H9 (cell line): ENCODE measurements at places on chromosomes 4 and X. TPM values are rescaled to one million over a fixed set of nuclear protein-coding genes. Genes with fewer than 3 reads are reported as not detected.
A peak's percentile ranks its signal among the peaks of the same experiment; 100 is the strongest.

GRCh38 chrX:147917700-147918695, 6.3 kb downstream of the FMR1 start:
- peaks cover 6% of the 10 kb centered on the region; the same call in 1 of the 2 replicates for H3K4me1 ChIP-seq
- no peaks in the 10 kb centered on the region for H3K27me3 ChIP-seq
- peaks cover 6% of the 10 kb centered on the region for H3K36me3 ChIP-seq
- no peak overlapping the region for H3K27ac ChIP-seq
- H3K4me3 ChIP-seq, result no peak overlapping the region
- DNase-seq, result no peak

- peaks cover 76% of the 10 kb centered on the region for H3K36me3 ChIP-seq
- no peaks in the 10 kb centered on the region for H3K27me3 ChIP-seq
- no peak overlapping the region for H3K4me3 ChIP-seq
- no peak for DNase-seq
These were observed 9.8 kb downstream of the AADAT start for GRCh38 chr4:170079981-170080380.

DNA sequence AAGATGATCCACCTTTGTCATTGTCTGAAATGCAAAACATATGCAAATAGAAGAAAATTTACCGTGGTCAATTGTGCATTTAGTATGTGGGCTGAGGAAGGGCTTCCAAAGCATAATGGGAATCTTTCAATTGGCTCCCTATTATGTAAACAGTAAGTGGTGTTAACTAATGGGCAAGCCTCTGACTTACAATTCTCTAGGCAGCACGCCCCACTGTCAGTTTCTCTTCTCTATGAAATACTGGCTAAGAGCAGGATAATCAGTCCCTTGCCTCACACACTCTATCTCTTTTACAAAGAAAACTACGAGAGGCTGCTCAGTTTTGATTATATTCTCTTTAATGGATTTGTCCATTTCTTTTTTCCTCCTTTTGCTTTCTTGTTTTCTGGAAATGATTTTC, 1272.6 kb downstream of the PCDH19 start:
- no peaks in the 10 kb centered on the region for H3K27me3 ChIP-seq
- no peak overlapping the region for H3K27ac ChIP-seq
- no peak for DNase-seq
- H3K36me3 ChIP-seq, result no peaks in the 10 kb centered on the region

DNA sequence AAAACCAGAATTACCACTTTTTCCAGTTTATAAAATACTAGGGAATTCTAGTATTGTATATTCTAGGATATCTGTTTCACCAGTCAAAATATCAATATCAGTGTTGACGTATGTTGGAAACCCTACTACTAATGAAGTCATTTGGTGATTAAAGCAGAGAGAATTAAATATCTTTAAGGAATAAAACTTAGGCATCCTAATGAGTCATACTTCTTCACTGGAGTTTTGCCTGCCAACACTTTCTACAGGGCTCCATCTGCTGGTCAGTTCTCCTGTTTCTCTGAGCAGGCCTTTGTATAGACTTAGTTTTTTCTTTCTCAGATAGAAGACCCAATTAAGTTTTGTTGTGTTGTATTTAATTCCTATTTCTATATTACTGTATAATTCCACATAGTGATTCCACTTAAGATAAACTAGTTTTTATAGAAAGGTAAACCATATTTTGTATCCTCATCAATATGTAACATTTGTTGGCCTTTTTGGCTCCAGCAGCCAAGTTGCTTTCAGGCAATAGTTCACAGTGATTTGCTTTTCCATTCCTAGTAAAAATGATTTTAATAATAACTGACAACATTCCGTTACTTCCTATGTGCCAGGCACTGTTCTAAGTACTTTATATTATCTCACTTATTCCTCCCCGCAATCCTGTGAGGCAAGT, 3.5 kb downstream of the AP1AR start:
- no peak overlapping the region for H3K27ac ChIP-seq
- H3K4me3 ChIP-seq, result no peak overlapping the region
- H3K4me1 ChIP-seq, result 0 out of 2 replicates have a peak, but pooled peaks cover 2% of the 10 kb centered on the region
- DNase-seq, result peak; percentile 42
- H3K27me3 ChIP-seq, result no peaks in the 10 kb centered on the region

- no peaks in the 10 kb centered on the region for H3K27me3 ChIP-seq
- no peaks in the 10 kb centered on the region for H3K36me3 ChIP-seq
- no peak overlapping the region for H3K27ac ChIP-seq
- peaks cover 6% of the 10 kb centered on the region; the same call in 1 of the 2 replicates for H3K4me1 ChIP-seq
- H3K4me3 ChIP-seq, result no peak overlapping the region
- no peak for DNase-seq
These were observed 42.6 kb downstream of the SHROOM4 start for GRCh38 chrX:50771382-50771781.

DNA sequence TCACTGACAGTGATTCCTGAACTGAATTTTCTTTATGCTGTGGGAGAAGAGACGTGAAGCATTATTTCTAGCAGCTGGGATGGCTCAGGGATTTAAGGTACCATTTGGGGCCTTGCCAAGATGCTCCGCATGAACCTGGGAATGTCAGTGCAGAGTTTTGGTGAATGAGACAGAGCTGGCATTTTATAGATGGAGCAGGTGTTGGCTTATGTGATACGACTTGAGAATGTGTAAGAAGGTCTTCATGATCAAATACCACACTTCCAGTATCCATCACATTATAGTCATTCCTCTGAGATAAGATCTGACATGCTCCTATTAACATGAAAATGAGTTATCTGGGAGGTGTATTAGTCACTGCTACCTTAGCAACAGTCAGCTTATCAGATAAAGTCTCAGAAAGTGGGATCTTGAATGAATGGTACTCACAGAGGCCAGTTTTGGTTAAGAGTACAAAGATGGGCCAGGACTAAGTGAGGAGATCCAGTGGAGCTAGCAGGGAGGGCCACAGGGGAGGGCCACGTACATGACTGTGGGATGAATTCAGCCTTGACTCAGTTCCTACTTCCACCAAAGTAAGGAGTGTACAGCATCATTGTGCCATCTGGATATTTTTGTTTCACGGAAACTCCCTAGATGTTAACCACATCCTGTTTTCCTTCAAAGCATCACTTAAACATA, 116.7 kb downstream of the SPCS3 start:
- no peak overlapping the region for H3K27ac ChIP-seq
- no peaks in the 10 kb centered on the region for H3K27me3 ChIP-seq
- no peak overlapping the region for H3K4me3 ChIP-seq
- H3K36me3 ChIP-seq, result no peaks in the 10 kb centered on the region
- DNase-seq, result no peak
- H3K4me1 ChIP-seq, result no peaks in the 10 kb centered on the region

GRCh38 chr4:176261018-176261417, 8.0 kb downstream of the ASB5 start:
- no peaks in the 10 kb centered on the region for H3K4me1 ChIP-seq
- DNase-seq, result no peak
- no peaks in the 10 kb centered on the region for H3K27me3 ChIP-seq

The RPL39 gene
- 2,033 and 2,054 TPM in 2 replicates for total RNA-seq
